ENCODE measurements at places on chromosomes 6 and 20.

GRCh38 chr6:3214898-3215297 is 12.6 kb downstream of the TUBB2B start:
- DNase-seq, result no peak

DNA sequence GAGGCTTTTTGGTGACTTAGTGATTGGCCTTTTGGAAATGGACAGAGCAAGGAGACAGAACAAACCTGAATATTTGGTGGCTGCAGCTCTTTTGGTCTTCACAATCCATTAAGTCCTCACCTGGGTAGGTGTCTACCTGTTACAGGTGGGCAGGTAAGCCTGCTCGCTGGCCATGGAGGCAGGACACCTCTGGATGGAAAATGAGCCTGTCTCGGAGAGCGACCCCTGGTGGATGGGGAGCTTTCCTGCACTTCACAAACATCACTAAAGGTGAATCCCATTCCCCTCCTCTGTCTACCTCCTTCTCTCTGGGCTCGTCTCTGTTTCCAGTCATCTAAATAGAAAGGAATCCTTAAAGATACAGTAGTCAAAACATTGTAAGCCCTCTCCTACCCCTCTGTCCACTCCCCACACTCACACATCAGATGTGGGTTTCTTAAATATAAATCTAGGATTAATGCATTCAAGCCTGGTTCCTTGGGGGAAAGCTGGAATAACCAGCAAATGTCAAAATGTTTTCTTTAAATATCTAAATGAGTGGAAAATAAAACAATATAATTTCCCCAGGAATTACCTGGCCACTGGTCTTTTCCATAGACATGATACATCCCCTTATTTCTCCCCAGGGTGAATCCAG is 304.9 kb downstream of the CDH26 start:
- peak; percentile 38 for DNase-seq

DNA sequence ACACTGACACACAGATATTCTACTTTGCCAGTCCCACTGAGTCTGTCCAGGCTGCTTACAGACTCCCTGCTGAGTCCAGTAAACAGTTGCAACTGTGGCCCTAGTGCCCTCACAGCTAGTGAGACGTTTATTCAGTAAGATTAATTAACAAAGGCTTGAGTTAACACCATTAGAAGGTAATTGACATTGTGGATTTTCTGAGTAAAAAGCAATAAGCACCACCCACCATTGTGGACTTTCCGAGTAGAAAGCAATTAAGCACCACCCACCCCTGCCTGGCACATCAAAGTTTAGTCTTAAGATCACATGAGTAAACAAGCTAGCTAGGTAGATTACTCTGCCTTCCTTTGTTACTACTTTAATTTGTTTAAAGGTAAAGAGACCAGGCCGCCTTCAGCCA is 408.6 kb upstream of the IMPG1 start:
- no peak for DNase-seq

DNA sequence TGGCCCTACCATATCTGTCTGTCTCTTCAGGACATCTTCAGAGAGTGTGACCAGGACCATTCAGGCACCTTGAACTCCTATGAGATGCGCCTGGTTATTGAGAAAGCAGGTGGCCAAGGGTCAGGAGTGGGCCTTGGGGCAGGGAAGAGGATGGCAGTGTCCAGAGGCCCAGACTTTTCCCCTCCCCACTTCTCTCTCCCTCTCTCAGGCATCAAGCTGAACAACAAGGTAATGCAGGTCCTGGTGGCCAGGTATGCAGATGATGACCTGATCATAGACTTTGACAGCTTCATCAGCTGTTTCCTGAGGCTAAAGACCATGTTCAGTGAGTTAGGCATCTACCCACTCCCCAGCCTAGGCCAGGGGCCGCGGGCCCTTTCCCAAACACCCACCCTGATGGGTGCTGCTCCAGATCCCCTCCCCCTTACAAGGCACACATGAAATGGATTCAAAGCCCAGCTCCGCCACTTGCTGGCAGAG is 24.3 kb downstream of the CAPN11 start:
- no peak for DNase-seq

DNA sequence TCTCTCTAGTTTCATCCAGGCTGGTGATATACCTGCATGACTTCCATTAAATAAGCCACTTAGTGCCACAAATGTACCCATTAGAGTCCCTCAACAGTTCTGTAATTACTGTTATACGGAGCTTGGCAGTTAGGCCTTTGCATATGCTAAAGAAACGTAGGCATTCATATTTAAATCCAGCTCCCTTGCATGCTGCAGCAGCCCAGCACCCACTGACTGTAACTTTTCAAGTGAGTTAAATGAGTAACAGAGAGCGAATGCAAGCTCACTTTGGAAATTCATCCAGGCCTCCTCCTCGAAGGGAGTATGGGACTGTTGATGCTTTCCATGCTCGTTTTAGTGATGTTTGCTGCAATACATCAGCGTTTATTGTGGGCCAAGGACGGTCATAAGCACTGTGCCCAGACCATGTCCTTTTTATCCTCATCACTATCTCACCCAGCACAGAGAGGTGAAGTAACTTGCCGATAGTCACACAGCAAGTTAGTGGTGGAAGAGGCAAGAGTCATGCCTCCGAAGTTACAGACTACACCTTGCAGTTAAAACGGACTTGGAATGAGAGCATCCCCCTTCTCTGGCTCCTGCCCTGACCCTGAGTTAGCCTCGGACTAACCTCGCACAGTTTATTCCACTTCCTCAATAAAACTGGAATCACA is 179.4 kb upstream of the PDE10A start:
- DNase-seq, result no peak

DNA sequence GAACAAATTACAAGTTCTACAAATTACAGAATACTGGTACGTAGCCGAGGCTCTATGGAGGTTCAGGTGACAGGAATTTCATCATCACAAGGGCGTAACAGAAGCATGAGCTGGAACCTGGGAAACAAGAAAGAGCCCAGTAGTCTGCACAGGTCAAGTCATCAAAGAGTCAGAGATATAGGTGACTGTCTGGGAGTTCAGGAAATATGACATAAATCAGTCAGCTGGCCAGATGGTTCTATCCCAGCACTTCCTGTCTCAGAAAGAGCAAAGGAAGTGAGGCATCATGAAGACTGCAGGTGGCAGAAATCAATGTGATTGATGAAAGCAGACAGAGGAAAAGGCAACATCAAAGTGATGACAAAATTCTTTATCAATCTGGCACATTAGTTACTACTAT is 23.3 kb downstream of the MYCT1 start:
- DNase-seq, result no peak
